Epithelial cell of esophagus (primary cell): ENCODE measurements at places on chromosomes 4 and X.

DNA sequence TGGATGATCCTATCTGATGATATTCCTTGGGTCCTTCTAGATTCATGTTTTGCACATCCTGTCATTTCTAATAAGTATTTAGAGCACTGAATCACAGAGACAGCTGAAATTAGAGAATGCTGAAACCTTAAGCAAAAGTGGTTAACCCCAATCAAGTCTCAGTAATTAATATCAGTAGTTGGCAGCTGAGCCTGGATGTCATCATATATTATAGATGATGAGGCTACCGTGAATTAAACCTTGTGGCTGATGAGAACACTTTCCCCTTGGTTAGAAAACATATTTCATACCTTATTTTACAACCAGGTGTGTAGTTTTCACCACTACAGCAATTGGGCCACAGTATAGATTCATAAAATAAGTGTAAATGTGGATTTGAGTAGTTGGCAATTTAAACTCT is 499.0 kb downstream of the PDGFC start:
- DNase-seq, result no peak

DNA sequence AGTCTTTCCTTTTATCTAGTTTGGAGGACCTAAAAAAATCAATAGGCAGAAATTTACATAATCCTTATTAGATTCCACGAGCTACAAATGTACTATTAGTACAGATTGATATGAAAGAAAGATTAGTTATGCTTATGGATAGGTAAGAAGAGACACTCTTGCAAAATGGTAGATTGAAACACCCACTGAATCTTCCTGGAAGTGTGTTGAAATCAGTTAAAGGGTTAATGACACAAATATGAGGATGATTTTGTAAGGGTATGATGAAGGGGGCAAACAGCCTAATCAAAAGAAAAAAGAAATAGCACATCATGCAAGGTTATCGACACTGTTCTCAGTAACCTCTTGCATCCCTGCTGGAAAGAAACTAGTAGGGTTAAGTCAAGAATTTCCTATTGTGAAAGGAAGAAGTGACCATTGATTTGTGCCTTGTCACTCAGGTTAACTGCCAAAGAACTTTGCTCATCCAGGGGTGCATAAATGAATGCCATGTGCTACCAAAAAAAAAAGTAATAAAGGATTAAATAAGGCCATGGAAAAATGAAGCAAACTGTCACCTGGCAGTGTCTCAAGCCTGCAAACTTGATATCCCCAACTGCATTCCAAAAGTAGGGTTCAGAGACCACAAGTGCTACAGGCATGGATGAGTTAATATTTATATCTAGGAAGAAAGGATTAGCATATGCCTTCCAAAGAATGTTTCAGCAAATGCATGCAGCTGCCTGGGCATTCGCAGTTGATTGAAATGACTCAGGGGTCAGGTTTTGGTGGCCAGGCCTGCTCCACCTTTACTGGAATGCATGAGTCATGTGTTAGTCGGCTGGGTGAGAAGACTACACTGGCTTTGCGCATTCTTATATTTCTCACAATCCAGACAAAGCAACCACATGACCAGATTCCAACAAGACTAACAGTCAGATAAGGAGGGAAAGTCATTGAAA is 78.3 kb upstream of the ATXN3L start:
- DNase-seq, result peak; percentile 96

- no peak for DNase-seq
These were observed 248.0 kb upstream of the ADAMTS3 start for GRCh38 chr4:72817012-72817411.

GRCh38 chrX:24282381-24283126 is 31.3 kb downstream of the SUPT20HL2 start:
- DNase-seq, result no peak

DNA sequence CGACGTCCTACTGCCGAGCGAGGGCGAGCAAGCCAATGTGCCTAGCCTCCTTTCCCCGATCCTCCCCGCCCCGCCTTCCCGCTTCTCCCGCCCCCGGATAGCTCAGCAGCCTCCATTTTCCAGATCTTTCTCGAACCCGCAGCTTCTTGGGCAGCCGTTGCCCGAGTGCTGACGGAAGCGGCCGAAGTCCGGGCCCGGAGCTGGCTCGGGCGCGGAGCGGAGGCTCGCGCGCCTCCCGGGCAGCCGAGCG is 172 bp upstream of the HSPA4L start:
- DNase-seq, result peak; percentile 88

GRCh38 chrX:68112321-68112720 is 321.0 kb downstream of the OPHN1 start:
- DNase-seq, result no peak

DNA sequence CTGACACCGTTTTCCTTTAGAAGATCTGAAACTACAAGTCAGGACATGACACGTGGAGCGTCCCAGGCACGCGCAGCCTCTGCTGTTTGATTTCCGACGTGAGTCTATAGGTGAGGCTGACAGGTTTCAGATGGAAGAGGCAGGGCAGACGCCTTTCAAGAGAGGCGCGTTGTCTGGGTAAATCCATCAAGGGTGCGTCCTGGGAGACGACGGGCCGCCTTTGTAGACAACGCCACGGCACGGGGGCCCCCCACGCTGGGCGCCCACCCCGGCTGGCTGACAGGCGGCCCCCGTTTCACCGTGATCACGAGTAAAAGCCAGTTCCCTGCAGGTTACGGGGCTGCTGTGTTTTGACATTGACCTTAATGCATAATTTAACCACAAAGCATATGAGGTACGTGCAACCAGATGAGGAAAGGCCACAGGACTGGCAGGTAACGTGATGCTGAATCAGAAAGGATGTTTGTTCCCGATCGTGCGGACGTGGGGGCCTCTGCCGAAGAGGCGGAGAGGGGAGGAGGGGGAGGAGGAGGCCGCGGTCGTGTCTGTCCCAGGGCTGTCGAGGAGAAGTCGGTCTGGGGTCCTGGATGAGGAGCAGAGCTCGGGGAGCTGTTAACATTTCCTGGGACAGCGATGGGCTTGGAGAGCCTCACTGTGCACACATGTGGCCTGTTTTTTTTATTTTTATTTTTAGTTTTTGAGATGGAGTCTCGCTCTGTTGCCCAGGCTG is 51.1 kb upstream of the PPP2R3B start:
- DNase-seq, result peak; percentile 75
